ENCODE measurements at places on chromosomes 7 and 10.
A peak's percentile ranks its signal among the peaks of the same experiment; 100 is the strongest.

DNA sequence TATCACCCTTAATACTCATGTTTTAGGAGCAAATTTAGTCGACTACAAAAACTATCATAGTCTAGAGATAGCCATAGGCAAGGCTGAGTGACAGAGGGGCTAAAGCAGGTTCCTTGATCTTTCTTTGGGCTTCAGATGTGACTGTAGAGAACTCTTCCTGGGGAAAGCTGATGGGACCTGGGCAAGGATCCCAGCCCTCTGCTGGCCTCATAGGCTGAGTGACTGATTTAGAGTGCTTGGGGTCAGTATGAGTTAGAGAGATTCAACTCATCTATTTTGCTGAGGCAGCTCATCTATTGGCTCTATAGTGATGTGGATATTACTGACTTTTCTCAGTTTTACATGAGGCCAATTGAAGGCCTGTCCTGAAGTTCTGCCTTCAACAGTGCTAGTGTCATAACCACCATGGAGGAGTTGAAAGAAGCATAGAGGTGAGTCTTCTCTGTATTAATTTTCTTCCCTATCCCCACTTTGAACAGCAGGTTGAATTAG is 81.6 kb downstream of the SAMD9 start:
- no peaks in the 10 kb centered on the region for H3K36me3 ChIP-seq
- H3K4me3 ChIP-seq, result no peak overlapping the region
- H3K4me1 ChIP-seq, result no peaks in the 10 kb centered on the region
- DNase-seq, result no peak
- no peak overlapping the region for H3K27ac ChIP-seq
- no peaks in the 10 kb centered on the region for H3K27me3 ChIP-seq

- no peaks in the 10 kb centered on the region for H3K4me1 ChIP-seq
- H3K36me3 ChIP-seq, result no peaks in the 10 kb centered on the region
- H3K4me3 ChIP-seq, result no peak overlapping the region
Measured at GRCh38 chr7:83696101-83696500, 47.2 kb upstream of the SEMA3E start.

DNA sequence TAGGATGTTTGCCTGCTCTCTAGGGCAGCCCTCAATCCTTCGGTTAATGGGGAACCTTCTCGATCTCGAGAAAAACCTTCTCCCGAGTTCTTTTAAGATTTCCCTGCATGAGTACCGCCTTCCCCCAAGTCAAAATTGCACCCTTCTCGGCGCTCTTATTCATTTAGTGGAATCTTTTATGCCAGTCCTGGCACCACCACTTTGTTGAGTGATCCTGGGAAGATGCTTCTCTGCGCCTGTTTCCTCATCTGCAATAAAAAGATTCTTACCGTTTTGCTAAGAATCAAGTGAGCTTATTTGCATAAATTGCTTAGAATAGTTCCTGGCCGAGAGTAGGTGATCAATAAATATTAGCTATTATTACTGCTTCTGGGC is 697 bp downstream of the ARPC1A start:
- H3K4me3 ChIP-seq, result peak overlapping the region; percentile 67
- H3K4me1 ChIP-seq, result peaks cover 60% of the 10 kb centered on the region
- H3K36me3 ChIP-seq, result no peaks in the 10 kb centered on the region
- no peak for DNase-seq
- H3K27ac ChIP-seq, result peak overlapping the region; percentile 90

DNA sequence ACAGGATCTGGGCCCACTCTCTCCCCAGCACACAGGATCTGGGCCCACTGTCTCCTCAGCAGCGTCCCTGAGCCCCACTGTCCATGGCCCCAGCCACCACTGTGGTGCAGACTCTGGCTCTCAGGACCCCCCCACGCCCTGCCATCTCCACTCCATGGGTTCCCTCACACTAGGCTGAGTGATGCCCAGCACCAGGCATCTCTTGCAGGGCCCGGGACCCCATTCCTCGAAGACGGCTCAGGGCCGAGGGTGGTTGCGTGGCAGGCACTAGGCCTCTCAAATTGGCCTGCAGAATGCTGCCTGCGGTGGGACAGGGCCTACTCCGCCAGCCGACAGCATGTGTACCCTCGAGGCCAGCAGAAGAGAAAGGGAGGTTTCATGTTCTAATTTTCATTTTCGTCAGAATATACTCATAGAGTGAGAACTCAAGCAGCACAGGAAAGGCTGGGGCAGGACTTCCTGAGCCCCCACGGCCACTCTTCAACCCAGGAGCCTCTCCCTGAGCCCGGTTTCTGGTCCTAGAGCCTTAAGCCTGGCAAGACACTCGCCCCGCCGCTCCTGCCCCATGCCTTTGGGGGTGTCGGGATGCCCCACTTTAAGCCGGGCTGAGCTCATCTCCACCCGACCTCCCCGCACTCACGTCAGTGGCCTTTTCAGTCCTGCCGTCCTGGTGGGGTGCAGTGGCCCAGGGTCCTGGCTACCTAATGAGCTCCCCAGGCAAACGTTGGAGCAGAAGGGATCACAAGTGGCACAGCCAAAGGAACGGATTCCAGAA is 44.0 kb downstream of the PWWP2B start:
- no peak for DNase-seq
- no peaks in the 10 kb centered on the region for H3K36me3 ChIP-seq
- H3K4me3 ChIP-seq, result no peak overlapping the region
- no peaks in the 10 kb centered on the region for H3K27me3 ChIP-seq

- H3K36me3 ChIP-seq, result no peaks in the 10 kb centered on the region
- no peaks in the 10 kb centered on the region for H3K27me3 ChIP-seq
- no peak overlapping the region for H3K4me3 ChIP-seq
- no peak overlapping the region for H3K27ac ChIP-seq
- no peaks in the 10 kb centered on the region for H3K4me1 ChIP-seq
- no peak for DNase-seq
Measured at GRCh38 chr7:41847606-41848005, 144.7 kb upstream of the INHBA start.

- peak; percentile 49 for DNase-seq
- peaks cover 15% of the 10 kb centered on the region for H3K4me1 ChIP-seq
- no peaks in the 10 kb centered on the region for H3K36me3 ChIP-seq
- H3K27ac ChIP-seq, result no peak overlapping the region
- no peak overlapping the region for H3K4me3 ChIP-seq
Measured at GRCh38 chr10:103822107-103822716, 33.2 kb downstream of the SH3PXD2A start.

- no peaks in the 10 kb centered on the region for H3K27me3 ChIP-seq
- no peaks in the 10 kb centered on the region for H3K4me1 ChIP-seq
- no peak overlapping the region for H3K4me3 ChIP-seq
- no peak for DNase-seq
Measured at GRCh38 chr10:96814264-96814663, 17.8 kb upstream of the LCOR start.

- H3K4me3 ChIP-seq, result no peak overlapping the region
- no peaks in the 10 kb centered on the region for H3K27me3 ChIP-seq
- H3K4me1 ChIP-seq, result no peaks in the 10 kb centered on the region
- H3K27ac ChIP-seq, result no peak overlapping the region
Measured at GRCh38 chr7:18292584-18292983, 203.0 kb upstream of the HDAC9 start.

All from left lung (tissue), 14 donors.